ENCODE measurements at places on chromosomes 3 and 15.

DNA sequence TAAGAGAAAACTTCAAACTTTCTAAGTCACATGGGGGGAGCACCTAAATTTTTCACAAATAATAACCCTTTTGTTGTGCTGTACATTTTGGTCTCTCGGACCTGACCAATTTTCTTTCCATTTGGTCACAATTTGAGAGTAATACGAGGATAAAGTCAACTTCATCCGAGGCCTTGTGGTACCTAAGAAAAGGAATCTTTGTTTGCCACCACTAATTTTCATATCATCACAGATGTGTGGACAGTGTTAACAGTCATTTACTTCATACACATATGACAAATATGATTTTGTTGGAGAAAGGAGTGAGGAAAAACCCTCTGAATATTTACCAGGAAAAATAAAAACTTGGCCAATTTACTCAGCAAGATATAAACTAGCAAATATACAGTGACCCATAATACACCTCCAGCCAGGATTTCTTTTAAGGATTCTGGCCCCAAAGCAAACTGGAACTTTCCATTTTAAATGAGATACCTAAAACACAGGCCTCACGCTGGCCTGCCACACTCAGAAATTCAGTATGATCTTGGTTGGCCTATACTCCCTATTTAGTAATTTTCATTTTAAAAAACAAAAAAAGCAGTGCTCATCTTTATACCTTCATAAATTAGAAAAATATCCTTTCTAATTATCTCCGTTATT, 40.7 kb downstream of the VGLL4 start:
- no peak for DNase-seq

GRCh38 chr15:90388462-90389380, 679 bp downstream of the IQGAP1 start:
- DNase-seq: peak; percentile 30

- DNase-seq: no peak
Observed at GRCh38 chr3:41991437-41991836, 29.5 kb upstream of the ULK4 start.

- no peak for DNase-seq
Observed at GRCh38 chr3:170558427-170558826, 27.4 kb downstream of the SLC7A14 start.

- DNase-seq: no peak
Observed at GRCh38 chr3:102796804-102797203, 362.0 kb downstream of the ZPLD1 start.

DNA sequence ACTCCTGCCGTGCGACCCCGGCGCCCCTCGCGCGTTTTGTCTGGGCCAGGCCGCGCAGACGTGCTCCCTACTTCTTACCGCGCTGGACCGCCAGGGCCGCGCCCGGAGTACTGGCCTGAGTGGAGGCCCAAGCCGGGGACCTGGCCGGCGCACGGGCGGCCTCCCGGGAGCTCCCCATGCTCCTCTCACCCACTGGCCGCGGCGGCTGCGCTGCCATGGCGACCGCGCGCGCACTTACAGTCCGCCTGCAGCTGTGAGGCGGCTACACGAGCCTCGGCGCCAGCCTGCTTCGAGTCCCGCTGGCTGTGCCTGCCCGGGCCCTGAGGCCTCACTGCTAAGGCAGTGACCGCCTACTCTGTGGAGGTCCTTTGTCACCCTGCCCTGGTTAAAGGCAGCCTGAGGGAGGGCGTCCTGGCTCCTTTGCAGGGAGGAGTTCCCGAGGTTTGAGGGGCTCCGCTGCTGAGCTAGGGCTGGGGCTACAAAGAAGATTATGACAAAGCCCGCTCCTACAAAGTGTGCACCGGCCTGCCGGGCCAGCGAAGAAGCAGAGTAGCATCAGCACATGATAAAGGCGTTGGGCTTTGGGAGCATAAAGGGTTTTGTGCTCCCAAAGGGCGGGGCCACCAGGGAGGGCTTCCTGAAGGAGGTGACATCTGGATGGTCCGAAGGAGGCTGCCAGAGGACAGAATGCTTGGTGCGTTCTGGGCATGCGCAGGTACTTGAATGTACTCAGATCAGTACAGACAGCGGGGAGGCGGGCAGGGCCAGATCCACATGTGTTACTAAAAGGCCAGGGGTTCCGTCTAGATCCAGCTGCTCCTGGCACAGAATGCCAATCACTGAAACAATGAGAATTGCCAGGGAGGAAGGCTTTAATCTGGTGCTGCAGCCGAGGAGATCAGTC, at the start of the genes LRRC34 and LRRIQ4:
Gene LRRC34 (minus strand): TSS at position 573 of the 904 bp plus-strand sequence. CDS start 356 bp downstream, at position 217.
Gene LRRIQ4 (plus strand): TSS at position 539 of the 904 bp plus-strand sequence. CDS start 9,052 bp downstream, outside the sequence.
- peak; percentile 42 for DNase-seq

GRCh38 chr3:150421799-150422548, 13.9 kb downstream of the TSC22D2 start:
- DNase-seq: no peak

DNA sequence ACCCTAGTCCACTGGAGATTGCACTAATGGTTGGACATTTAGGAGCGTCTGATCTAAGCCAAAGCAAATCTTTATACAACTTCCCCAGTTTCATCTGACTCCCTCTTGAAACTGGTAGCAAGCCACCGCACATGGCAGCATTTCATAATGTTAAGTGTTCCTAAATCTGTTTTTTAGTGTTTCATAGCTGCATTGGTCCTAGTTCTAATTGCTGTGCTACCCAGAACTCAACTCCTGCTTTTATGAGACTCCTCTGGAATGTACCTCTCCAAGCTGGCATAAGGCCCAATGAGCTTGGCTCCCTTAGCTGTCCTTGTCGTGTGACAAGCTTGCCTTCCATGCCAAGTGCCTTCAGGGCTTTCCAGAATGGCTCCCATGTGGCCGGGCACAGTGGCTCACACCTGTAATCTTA, 65.3 kb upstream of the FLNB start:
- no peak for DNase-seq

Data from activated T-helper 1 cell treated with Interleukin-2 at 50 U/mL for 16 hours (primary cell).